ENCODE measurements at places on chromosomes 1 and 21.

- DNase-seq = peak; percentile 33
Observed at GRCh38 chr1:18110968-18111367, 3.4 kb downstream of the IGSF21 start.

- no peak for DNase-seq
Observed at GRCh38 chr1:111190931-111191451, 9.5 kb downstream of the DENND2D start.

- no peak for DNase-seq
Observed at GRCh38 chr1:30046751-30047150, 676.6 kb downstream of the MATN1 start.

GRCh38 chr1:234322979-234323378, 50.3 kb upstream of the COA6 start:
- DNase-seq = peak; percentile 68

DNA sequence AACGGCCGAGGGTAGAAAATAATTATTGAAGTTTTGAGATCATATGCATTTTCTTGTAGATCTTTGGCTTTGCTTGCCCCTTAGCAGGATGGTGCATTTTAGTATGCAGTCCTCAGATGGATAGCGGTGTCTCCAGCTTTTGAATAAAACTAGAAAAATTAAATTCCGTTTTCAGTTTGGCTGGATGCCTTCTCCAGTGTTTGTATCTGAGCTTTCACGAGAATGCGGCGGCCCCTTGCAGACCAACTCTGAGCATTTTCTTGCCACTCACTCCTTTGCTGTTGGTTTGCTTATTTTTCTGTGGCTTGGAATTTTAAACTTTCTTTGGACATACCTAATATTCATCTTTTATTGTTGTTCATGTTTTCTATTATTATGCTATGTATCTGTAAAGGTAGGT, 192.6 kb downstream of the NFIA start:
- no peak for DNase-seq

GRCh38 chr1:204544321-204544720, 28.1 kb downstream of the MDM4 start:
- DNase-seq = no peak

DNA sequence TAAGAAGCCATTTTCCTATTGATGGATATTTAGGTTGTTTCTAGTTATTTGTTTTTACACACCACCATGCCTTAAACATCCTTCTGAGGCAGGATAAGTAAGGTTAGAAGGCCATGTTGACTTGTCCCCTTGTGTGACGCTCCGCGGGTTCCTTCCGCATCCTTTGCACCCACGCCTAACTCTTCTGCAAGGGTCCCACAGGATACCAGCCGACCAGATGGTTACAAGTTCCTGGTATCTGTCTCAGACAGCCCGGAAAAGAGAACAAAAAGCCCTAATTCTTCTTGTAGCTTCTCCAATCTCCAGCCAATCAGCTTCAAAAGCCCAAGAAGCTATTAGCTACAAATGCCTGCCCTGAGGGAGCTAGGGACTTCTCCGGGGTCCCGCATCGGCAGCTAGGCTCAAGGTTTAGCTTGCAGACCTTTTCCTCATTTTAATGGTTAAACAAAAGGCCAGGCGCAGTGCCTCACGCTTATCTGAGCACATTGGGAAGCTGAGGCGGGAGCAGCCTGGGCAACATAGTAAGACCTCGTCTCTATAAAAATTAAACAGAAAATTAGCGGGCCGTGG, 4.9 kb upstream of the OTUD3 start:
- no peak for DNase-seq

DNA sequence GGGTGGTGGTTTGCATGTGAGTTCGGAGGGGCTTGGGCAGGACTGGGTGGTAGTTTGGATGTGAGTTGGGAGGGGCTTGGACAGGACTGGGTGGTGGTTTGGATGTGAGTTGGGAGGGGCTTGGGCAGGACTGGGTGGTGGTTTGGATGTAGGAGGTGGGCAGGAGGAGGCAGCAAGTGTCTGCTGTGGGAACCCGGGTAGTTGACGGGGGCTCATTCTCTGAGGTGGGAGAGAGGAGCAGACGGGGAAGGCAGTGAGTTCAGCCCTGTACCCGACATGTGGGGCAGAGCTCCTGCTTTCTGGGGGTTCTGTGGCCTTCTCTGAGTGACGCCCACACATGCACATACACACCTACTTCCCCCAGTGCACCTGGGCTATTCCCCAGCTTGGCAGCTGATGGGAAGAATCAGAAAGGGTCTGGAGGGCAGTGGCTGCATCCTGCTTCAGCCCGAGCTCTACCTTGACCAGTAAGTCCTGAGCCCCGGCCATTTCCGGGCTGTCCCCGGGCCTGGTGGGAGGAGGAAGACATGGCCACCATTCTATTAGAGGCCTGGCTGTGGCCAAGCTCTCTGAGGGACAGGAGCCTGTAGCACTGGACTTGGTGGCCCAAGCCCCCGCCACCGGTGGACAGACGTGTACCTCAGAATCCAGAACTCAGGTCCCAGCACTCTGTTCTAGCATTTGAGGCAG, 58.1 kb downstream of the EDN2 start:
- no peak for DNase-seq

DNA sequence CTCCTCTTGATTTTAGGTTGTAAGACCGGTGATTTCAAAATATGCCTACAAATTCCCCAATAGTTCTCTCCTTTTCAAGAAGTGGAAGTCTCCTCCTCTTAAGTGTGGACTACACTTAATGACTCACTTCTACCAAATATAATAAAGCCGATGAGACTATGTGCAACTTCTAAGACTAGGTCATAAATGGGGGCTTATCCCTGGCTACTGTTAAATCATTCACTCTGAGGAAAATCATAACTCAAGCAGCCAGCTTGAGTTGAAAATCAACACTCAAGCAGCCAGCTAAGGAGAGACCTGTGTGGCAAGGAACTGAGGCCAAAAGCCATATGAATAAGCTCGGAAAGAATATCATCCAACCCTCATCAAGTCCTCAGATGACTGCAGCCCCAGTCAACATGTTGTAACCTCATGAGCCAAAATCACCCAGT, 49.6 kb upstream of the PSMG1 start:
- DNase-seq = no peak

DNA sequence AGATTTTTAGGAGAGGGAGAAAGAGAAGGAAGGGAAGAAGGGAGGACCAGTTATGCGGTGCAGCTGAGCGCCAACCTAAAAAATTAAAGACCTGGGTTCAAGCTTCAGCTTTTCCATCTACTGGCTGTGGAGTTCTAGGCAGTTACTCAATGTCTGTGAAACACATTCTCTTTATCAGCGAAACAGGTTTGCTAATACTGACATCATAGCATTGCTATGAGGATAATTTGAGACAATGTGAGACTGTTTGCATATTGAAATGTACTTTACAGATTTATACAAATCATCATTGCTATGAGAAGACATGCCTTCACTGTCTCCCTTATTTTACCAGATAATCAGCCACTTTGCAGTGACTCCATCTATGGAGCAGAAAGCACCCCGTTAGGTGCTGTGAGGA, 222.9 kb upstream of the SGIP1 start:
- DNase-seq = no peak

DNA sequence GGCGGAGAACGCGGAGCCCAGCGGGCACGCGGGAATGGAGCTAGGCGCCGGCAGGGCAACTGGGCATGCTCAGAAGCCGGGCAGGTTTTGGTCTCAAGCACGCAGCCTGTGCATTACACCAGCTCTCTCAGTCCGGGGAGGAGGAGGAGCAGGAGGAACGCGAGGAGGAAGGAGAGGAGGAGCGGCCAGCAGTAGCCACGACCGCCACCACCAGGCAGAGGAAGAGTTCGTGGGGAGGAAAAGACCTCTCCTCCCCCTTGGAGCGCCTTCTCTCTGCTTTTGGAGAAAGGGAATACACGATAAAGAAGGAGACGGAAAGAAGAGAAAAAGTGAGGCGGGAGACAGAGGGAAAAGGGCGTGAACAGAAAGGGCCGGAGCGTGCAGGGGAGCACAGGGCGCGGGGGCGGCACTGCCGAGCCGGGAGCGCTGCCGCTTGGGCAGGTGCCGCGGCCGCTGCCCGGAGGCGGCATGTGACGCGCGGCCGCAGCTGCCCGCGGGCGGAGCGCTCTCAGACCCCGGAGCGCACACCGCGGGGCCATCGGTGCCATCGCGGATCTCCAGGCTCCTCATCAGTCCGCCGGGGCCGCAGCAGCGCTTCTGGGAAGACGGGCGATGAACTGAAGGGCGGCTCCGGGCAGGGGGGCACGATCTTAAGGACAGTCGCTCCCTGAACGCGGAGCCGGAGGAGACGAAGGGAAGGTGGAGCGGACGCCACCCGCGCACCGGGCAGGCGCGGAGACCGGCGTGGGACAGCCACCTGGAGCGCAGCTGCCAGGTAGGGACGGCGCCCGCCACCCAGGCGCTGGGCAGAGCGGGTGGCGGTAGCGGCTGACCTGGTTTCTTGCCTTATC, at the start of gene CHRM3:
Gene CHRM3 (plus strand): TSS at position 116 of the 851 bp plus-strand sequence. CDS start 520,884 bp downstream, outside the sequence.
- DNase-seq = peak; percentile 27

DNA sequence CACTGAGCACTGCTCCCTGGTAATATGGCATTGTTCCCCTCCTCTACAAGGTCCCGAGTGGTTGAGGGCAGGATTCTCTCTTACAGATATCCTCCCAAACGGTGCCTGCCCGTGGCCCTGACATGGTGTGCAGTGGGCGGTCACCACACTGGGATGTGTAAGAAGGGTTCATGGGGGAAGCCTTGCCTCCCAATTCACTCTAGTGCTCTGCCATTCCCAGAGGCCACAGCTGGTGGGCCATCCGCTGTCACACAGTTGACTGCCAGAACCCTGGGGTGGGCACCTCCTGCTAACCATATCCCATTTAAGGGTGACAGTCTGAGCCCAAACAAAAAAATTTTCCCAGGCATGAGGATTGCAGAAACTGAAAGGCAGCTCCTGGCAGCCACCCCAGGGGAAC, 9.1 kb downstream of the GJA5 start:
- DNase-seq = no peak

GRCh38 chr1:170140371-170140770, 5.4 kb upstream of the NTMT2 start:
- DNase-seq = no peak

DNA sequence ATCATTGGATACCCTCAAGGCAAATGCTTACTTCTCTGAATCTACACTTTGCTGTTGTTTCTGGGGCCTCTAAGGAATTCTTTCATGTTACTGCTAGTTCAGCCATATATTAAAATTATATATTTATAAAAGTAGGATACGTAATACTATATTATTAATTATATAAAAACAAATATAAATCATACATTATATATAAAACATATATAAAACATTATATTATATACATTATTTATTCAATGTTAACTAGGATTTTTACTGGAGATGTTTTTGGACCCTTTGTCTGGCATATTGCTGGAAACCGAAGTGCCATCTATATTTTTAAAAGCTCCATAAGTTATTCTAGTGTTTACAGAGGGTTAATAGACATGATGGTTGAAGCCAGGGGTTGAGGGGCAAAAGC, 12.2 kb downstream of the ALG6 start:
- DNase-seq = no peak

DNA sequence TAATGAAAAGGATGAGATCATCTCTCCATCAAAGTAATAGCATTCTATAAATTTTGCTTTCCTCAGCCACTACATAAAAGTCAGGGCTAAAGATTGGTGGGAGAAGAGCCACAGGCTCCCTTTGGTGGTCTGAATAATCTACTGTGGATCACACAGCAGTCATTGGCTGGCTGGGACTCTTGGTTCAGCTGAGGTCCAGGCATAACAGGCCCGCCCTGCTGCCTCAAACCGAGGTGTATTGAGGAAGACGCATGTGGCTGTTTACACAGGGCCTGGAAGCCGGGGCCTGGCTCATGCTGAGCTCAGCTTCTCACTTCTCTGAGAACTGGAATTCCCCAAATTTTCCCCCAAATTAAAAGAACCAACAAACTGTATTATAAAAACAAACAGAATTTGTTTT, 139.2 kb downstream of the PTPRC start:
- no peak for DNase-seq

DNA sequence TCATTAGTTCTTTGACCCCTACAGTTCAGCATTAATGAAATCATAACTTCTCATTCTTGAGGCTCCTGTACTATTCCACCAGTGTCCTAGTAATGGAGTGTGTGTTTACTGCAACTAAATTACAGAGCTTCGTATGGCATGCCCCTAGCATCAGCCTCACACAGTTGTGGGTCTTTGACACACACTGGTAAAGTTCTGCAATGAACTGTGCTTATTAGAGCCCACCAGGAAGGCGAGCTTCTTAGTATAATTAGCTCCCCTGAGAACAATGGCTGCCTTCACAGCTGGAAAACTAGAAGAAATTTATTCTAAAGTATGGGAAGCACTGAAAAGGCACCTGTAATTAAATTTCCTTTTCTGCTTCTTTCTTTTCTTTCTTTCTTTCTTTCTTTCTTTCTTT, 251.1 kb upstream of the RGS18 start:
- DNase-seq = no peak

DNA sequence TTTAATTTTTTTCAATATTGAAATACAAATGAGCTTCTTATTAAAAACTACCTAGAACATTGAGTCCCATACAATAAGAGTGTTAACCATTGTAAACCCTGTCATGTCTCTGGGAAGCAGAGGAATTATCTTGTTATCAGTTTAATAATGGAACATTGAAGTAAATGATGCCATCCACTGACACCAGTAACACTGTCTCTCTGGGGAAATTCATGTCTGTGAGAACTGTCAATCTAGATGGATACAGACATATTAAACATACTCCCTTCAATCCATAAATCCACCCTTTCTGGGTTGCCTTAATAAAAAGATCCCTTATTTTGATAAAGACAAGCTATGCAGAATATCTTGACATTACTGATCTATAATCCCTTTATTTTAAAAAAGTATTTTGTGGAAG, 503.2 kb downstream of the DPYD start:
- DNase-seq = no peak

DNA sequence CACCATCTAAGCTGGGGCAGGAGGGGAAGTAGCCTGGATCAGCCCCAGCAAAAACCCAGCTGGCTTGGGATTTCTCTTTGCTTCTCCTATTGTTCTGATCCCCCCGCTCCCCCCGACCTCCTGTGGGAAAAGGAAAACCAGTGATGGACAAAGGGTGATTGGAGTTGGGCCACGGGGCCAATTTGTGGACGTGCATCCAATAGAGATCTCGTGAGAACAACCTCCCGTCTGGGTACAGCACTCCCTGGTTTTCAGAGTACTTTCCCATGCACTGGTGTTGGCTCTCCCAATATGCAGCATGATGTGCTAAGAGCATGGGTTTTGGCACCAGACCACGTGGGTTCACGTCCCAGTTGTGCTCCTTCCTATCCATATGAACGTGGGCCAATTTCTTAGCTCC, 9.0 kb downstream of the BLACAT1 start:
- DNase-seq = no peak

GRCh38 chr1:84785271-84786036, 95.2 kb upstream of the SSX2IP start:
- no peak for DNase-seq

- no peak for DNase-seq
Observed at GRCh38 chr1:240104672-240105071, 13.0 kb downstream of the FMN2 start.
